Right atrium auricular region (tissue), 2 donors: ENCODE measurements at places on chromosomes 4 and X. TPM values are rescaled to one million over a fixed set of nuclear protein-coding genes. Genes with fewer than 3 reads are reported as not detected.

Gene SPANXA2
- total RNA-seq = not detected

Gene PNMA6F
- not detected for total RNA-seq

Gene ZIC3
- not detected for total RNA-seq

Gene ARSJ
- total RNA-seq = 3.8 TPM

Gene UGT2B17
- not detected for total RNA-seq

Gene AMER1
- 4.1 TPM for total RNA-seq

Gene SLIT2
- total RNA-seq = 6.7 TPM

Gene ZDHHC15
- total RNA-seq = 2.8 TPM

Gene BRS3
- total RNA-seq = not detected

Gene CCDC160
- total RNA-seq = not detected

Gene SLC25A43
- 5.6 TPM for total RNA-seq

Gene NUDT10
- 0.79 TPM for total RNA-seq

Gene TMEM150C
- 21.2 TPM for total RNA-seq

Gene SLC49A3
- 10.0 TPM for total RNA-seq

GRCh38 chr4:169199184-169199583, 71.6 kb downstream of the SH3RF1 start:
- no peak for DNase-seq

DNA sequence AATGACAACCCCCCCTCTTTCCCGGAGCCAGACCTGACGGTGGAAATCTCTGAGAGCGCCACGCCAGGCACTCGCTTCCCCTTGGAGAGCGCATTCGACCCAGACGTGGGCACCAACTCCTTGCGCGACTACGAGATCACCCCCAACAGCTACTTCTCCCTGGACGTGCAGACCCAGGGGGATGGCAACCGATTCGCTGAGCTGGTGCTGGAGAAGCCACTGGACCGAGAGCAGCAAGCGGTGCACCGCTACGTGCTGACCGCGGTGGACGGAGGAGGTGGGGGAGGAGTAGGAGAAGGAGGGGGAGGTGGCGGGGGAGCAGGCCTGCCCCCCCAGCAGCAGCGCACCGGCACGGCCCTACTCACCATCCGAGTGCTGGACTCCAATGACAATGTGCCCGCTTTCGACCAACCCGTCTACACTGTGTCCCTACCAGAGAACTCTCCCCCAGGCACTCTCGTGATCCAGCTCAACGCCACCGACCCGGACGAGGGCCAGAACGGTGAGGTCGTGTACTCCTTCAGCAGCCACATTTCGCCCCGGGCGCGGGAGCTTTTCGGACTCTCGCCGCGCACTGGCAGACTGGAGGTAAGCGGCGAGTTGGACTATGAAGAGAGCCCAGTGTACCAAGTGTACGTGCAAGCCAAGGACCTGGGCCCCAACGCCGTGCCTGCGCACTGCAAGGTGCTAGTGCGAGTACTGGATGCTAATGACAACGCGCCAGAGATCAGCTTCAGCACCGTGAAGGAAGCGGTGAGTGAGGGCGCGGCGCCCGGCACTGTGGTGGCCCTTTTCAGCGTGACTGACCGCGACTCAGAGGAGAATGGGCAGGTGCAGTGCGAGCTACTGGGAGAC, 1.6 kb downstream of the PCDH10 start:
- no peak for DNase-seq

GRCh38 chr4:147777456-147778091, 45.7 kb downstream of the ARHGAP10 start:
- DNase-seq = no peak

DNA sequence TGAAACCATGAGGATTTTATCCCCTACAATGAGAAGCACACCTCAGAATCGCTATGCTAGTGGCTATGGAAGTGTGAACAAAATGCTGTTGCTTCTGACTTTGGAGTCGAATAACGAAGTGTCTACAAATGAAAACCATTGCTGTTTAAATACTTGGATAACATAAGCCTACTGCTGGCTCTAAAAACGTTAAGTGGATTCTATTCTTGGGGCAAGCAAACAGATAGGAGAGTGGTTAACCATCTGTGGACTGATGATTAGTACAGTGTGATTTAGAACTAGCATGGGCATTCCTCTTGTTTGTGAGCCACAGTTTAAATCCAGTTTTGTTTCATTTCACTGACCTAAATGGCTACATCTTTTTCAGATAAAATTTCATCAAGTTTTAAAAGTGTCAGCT, 109.7 kb upstream of the PNPLA4 start:
- no peak for DNase-seq

- no peak for DNase-seq
These were observed 149.8 kb downstream of the STIM2 start for GRCh38 chr4:27010334-27010940.

GRCh38 chr4:187493661-187494060, 501.9 kb upstream of the ZFP42 start:
- DNase-seq = no peak

DNA sequence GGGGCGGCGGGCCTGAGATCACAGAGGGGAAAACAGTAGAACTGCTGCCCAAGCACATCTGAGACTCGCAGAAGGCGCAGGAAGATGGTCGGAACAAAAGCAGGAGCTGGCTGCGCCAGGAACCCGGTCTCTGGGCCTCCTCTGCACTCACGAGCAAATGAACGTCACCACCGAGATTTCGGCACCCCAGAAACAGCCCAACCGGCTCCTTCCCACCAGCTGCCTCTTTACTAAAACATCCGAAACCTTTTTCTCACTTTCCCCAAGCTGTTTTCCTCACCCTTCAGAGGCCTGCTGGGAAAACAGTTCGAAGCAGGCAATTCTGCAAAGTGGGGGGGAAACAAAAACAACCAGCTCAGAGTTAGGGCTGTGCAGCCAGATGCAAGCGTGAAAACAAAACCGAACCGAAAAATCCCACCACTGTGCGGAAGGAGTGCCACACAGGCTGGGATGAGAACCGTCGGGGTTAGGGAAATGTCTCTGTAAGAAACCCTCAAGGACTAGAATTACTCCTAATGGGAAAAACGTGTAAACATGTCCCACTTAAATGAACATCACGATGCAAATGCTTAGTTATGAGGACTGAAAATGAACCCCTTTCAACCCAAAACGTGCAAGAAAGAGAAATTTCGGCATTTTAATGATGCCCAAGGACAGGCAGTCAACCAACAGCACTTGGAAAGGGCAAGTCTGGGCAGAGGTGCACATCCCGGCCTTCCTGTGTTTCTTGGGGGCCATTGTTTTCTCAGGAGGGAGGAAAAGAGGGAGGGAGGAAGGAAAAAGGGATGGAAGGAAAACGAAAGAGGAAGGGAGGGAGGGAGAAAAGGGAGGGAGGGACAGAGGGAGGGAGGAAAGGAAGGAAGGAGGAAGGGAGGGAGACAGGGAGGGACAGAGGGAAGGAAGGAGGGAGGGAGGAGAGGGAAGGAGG, 15.8 kb downstream of the DHRSX start:
- no peak for DNase-seq

GRCh38 chr4:95838192-95838591, 1.7 kb upstream of the PDHA2 start:
- no peak for DNase-seq

- no peak for DNase-seq
These were observed 8.4 kb downstream of the HS3ST1 start for GRCh38 chr4:11420327-11420726.

DNA sequence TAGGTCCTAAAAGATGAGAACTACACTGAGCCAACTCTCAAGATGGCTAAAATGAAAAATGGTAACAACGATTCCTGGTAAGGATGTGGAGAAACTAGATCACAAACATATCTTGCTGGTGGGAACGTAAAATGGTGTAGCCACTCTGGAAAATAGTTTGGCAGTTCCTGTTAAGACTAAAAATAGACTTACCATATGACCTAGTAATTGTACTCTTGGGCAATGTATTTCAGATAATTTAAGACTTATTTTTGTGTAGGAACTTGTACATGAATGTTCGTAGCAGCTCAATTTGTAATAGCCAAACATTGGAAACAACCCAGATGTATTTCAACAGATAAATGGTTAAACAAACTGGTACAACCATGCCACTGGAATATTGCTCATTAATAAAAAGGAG, 106.2 kb downstream of the HDAC8 start:
- no peak for DNase-seq

GRCh38 chr4:106738121-106738520, 298.0 kb downstream of the DKK2 start:
- DNase-seq = no peak

- DNase-seq = no peak
These were observed 52.3 kb upstream of the HOPX start for GRCh38 chr4:56733352-56733751.

- DNase-seq = no peak
These were observed 3.5 kb downstream of the SPINK2 start for GRCh38 chr4:56817840-56818491.

GRCh38 chr4:68245594-68245993, at the start of gene TMPRSS11B:
Gene TMPRSS11B, minus strand, starts transcription at chr4:68245694. Its CDS starts 136 bp downstream, at chr4:68245558.
- DNase-seq = no peak

DNA sequence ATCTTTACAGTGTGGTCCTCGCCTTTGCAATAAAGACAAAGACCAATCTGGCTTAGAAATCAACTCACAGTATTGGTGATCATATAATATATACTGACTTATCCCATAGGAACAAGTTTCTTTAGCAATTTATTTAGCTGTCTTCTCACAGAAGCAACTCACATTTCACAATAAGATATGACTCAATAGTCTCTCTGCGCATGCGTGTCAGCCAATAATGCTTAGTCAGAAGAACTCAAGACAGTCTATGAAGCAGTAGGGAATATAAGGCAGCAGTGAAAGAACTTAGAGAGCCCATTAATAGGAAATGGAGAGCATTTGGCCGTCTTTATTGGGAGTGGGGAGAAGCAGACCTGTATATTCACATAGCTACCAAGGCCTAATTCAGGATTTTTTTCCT, 216.7 kb downstream of the IL13RA2 start:
- DNase-seq = no peak

GRCh38 chr4:113122066-113122465, 72.6 kb downstream of the ANK2 start:
- DNase-seq = no peak

- no peak for DNase-seq
These were observed 780 bp downstream of the SLC6A8 start for GRCh38 chrX:153688506-153688905.

- no peak for DNase-seq
These were observed 38.0 kb upstream of the COX7B2 start for GRCh38 chr4:46946919-46947536.

DNA sequence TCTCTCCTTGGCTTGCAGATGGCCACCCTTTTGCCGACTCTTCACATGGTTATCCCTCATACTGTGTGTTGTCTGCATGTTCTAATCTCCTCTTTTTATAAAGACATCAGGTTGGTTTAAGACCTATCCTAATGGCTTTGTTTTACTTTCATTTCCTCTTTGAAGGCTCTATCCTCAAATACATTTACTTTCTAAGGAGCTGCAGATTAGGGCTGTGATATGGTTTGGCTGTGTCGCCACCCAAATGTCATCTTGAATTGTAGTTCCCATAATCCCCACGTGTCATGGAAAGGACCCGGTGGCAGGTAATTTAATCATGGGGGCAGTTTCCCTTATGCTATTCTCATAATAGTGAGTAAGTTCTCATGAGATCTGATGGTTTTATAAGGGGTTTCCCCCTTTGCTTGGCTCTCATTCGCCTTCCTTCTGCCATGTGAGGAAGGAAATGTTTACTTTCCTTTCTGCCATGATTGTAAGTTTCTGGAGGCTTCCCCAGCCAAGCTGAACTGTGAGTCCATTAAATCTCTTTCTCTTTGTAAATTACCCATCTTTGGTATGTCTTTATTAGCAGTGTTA, 204.5 kb downstream of the RELL1 start:
- DNase-seq = no peak

DNA sequence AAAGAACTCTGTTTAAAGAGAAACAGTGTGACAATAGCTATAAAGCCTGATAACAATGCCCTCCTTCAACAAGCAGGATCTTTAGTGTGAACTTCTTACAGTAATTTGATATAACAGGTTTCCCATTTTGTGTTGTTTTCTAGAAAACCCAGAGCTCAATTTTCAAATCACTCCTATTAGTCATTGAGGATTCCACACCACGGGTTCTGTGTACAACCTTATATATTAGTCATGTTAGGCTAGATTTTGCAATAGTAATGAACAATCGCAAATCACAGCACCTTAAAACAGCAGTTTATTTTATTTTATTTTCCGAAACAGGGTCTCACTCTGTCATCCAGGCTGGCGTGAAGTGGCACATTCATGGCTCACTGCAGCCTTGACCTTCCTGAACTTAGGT, 1020.9 kb upstream of the INTU start:
- no peak for DNase-seq

DNA sequence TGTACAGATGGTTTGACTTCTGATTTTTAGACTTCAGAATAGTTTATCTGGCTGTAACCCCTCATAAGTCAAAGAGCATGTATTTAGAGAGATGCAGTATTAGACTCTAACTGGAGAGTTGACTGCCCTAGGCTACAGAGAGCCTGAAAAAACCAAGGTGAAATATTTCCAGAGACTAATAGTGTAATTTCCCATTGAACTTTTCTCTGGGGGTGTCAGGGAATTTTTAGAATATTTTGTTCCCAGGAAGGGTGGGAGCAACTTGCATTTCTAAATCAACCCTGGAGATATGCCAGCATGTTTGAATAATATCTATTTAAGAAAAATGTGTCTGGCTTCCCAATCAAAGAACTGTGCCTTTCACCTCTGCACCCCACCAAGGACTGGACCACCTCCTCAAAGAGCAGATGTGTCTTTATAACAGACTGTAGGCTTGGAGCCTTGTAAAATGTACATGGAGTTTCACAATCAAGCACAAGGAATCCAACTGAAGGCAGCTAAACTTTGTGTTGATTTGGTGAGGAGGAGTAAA, 2.0 kb downstream of the ANXA3 start:
- no peak for DNase-seq

- no peak for DNase-seq
These were observed 150.0 kb downstream of the CBR4 start for GRCh38 chr4:168859888-168860694.

GRCh38 chr4:46649390-46649789, 259.5 kb upstream of the GABRA2 start:
- no peak for DNase-seq

DNA sequence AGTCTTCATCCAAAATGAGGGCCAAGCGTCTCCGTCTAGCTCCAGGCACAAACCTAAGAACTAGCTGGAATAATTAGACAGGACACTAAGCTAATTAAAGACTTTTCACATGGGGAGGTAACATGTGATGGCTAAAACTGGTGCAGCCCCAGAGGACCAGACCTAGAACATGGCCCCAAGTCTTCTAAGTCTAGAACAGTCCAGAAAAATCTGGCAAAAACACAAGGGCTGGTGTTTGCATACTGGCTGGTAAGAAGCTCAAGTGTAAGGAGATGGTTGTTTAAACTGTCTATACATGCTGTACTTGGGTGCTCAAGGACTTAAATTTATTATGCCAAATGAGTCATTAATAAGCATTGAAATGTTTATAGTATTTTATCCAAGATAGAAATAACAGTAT, 10.0 kb downstream of the SH3KBP1 start:
- no peak for DNase-seq

DNA sequence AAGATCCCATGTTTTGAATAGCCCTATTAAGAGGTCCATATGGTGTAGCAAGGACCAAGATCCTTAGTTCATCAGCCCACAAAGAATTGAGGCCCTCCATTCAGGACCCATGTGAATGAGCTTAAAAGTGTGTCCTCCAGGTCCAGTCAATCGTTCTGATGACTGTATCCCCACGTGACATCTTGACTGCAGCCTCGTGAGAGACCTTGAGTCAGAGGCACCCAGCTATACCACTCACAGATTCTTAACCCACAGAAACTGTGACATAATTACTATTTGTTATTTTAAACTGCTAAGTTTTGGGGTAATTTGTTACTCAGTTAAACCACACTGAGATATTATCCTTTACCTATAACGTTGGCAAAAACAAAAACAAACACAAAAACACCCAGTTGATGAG, 62.4 kb downstream of the ZNF182 start:
- DNase-seq = no peak

GRCh38 chr4:153782581-153782980, 6.3 kb downstream of the SFRP2 start:
- DNase-seq = no peak
